ENCODE measurements at places on chromosomes 7 and 10.
A peak's percentile ranks its signal among the peaks of the same experiment; 100 is the strongest.

DNA sequence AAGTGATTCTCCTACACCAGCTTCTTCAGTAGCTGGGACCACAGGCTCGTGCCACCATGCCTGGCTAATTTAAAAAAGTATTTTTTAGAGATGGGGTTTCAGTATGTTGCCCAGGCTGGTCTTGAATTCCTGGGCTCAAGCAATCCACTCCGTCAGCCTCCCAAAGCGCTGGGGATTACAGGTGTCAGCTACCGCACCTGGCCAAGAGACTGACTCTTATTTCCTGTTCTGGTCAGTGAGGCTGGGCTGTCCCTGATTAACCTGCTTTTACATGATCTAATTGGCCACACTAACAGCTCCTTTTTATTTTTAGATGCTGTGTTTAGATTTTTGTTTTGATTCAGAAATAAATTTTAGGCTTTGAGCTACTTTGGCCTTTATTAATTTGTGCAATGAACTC, 203.9 kb downstream of the NXPH1 start:
- peaks cover 4% of the 10 kb centered on the region for H3K4me1 ChIP-seq
- no peak overlapping the region for H3K4me3 ChIP-seq
- no peaks in the 10 kb centered on the region for H3K36me3 ChIP-seq
- no peaks in the 10 kb centered on the region for H3K27me3 ChIP-seq
- no peak overlapping the region for H3K27ac ChIP-seq

GRCh38 chr7:19105546-19105945, 11.9 kb downstream of the TWIST1 start:
- H3K36me3 ChIP-seq = no peaks in the 10 kb centered on the region
- H3K27me3 ChIP-seq = peaks cover 58% of the 10 kb centered on the region
- H3K4me3 ChIP-seq = no peak overlapping the region
- DNase-seq = no peak
- no peaks in the 10 kb centered on the region for H3K4me1 ChIP-seq
- H3K27ac ChIP-seq = no peak overlapping the region

- H3K4me3 ChIP-seq = no peak overlapping the region
- H3K36me3 ChIP-seq = no peaks in the 10 kb centered on the region
- no peak overlapping the region for H3K27ac ChIP-seq
- no peak for DNase-seq
- H3K27me3 ChIP-seq = no peaks in the 10 kb centered on the region
These were observed 122.2 kb downstream of the TSPAN12 start for GRCh38 chr7:120735791-120736190.

DNA sequence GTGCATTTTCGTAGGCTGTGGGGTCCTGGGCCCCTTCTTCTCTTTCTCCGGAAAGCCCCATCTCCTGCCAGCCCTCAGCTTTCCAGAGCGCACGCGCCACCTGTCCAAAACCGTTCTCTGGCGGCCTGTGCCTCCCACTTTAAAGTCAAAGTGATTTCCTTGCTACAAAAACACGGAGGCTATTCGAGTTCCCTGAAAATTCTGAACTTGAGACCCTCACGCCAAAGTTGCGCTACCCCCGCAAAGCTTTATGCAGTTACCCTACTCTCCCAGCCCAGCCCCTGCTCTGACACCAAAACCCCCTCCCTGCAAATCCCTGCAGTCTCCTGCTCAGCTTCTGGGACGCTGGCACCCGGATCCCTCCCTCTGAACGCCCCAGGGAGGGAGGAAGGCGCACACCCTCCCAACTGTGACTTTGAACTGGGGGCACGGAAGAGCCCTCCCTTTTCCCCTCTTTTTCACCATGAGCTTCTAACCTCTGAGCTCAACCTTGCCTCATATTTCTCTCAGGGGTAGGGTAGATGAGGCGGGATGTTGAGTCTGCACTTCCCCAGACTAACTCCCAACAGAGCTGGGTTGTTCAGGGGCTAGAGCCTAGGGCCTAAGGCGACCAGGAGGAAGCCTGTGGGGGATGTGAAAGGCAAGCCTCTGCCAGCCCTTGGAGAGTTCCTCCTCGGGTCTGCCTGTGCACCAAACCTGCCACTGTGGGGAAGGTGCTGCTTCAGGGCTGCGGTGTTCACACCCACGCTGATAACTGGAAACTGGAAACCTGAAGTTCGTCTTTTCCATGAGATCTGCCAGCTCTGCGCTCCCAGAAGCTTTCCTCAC, 2.7 kb upstream of the PAX4 start:
- no peaks in the 10 kb centered on the region for H3K4me1 ChIP-seq
- H3K27ac ChIP-seq = no peak overlapping the region

DNA sequence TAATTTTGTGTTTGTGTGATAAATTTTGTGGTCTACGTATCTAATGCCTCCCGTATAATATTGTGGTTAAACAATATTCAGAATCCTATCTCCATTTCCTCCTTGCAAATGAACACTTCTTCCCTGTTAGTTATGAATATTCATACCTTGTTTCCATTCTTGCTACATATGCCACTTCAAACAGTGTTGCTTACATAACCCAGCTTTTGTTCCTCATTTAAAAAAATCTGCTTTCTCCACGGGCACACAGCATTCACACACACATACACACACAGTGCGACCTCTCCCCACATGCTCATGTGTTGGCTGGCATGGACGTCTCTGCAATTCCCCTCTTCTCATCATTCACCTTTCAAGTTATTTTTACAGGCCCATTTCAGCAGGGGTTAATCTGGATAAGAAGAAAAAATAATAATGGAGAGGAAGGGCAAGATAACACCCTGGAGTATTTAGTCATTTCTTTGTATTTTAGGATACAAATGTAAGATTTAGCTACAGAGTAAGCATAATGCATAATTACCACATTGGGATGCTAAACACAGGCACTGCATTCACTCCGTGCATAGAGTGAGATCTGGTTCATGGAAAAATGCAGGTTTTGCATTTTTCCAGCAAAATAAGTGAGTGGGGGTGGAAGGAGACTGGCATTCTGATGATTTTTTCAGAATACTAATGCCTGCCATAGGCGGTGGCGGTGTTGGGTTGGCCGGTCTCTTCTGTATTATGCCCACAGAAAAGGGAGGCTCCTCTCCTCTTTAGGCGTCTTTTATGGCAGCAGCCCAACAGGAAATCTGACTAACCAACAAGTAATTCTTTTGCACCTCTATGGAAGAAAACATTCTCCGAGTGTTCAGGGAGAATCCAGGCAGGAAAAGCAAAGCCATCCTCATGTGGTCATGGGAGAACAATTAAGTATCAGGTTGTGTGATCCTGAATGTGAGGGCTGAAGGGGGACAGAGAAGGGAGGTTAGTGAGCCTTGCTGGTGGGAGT, 31.7 kb upstream of the ELMO1 start:
- H3K4me3 ChIP-seq = no peak overlapping the region
- H3K36me3 ChIP-seq = no peaks in the 10 kb centered on the region
- no peaks in the 10 kb centered on the region for H3K27me3 ChIP-seq

DNA sequence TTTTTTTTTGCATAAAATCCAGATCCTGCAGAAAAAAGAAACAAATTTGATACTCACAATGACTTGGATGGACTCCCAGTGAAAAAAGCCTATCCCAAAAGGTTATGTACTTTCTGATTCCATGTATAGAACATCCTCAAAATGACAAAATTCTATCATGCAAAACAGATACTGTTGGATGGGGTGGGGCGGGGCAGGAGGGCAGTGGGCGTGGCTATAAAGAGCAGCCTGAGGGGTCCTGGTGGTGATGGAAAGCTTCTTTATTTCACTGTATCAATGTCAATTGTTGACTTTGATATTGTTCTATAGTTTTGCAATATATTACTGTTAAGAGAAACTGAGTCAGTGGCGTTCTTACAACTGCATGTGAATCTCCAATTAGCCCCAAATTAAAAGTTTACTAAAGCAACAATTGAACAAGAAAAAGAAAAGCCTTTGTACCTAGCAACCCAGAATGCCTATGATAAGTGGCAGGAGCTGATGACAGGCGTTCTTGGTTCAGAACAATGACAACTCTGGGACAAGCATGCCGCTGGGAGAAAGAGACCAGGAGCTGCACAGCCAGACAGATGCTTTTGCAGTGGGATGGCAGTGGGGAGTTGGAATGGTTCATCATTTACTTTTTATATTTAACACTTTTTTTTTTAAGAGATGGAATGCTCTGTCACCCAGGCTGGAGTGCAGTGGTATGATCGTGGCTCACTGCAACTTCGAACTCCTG, 101.9 kb downstream of the LHPP start:
- H3K4me3 ChIP-seq = no peak overlapping the region
- H3K27ac ChIP-seq = no peak overlapping the region
- no peak for DNase-seq
- no peaks in the 10 kb centered on the region for H3K36me3 ChIP-seq
- no peaks in the 10 kb centered on the region for H3K27me3 ChIP-seq

GRCh38 chr10:129911451-129912165, 52.5 kb downstream of the EBF3 start:
- no peak overlapping the region for H3K4me3 ChIP-seq
- H3K27me3 ChIP-seq = no peaks in the 10 kb centered on the region
- no peak overlapping the region for H3K27ac ChIP-seq
- no peaks in the 10 kb centered on the region for H3K36me3 ChIP-seq
- no peak for DNase-seq

GRCh38 chr7:5143935-5144903, 45.8 kb upstream of the WIPI2 start:
- DNase-seq = no peak
- no peaks in the 10 kb centered on the region for H3K27me3 ChIP-seq
- no peaks in the 10 kb centered on the region for H3K4me1 ChIP-seq
- no peak overlapping the region for H3K4me3 ChIP-seq
- H3K36me3 ChIP-seq = no peaks in the 10 kb centered on the region

DNA sequence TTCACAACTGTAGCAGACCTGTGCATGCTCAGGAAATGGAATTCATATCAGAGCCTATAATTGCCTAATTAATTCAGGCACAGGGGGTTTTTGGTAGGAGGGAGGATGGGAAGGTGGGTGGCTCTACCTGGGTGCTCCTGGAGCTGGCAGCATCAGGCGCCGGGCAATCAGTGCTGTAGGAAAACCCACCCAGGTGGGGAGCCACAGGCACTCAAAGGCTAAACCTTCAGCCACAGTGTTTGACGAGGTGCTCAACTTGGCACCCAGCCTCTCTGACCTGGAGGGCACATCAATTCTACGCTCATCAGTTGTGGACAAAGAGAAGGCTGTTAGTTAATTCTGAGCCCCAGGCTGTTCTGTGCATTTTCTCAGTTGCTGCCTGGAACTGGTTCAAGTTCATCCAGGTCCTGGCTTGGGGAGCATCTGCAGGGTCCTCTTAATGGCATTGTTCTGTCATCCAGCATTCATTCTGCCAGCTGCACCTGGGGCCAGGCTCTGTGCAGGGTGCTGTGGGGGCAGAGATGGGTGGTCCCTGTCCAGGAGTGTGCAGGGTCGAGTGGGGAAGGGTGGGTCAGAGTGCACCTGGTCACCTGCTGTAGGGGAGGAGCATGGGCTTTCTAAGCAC, 54.1 kb upstream of the NPTX2 start:
- H3K4me1 ChIP-seq = no peaks in the 10 kb centered on the region
- H3K36me3 ChIP-seq = no peaks in the 10 kb centered on the region
- H3K27ac ChIP-seq = no peak overlapping the region
- H3K4me3 ChIP-seq = no peak overlapping the region
- DNase-seq = no peak

DNA sequence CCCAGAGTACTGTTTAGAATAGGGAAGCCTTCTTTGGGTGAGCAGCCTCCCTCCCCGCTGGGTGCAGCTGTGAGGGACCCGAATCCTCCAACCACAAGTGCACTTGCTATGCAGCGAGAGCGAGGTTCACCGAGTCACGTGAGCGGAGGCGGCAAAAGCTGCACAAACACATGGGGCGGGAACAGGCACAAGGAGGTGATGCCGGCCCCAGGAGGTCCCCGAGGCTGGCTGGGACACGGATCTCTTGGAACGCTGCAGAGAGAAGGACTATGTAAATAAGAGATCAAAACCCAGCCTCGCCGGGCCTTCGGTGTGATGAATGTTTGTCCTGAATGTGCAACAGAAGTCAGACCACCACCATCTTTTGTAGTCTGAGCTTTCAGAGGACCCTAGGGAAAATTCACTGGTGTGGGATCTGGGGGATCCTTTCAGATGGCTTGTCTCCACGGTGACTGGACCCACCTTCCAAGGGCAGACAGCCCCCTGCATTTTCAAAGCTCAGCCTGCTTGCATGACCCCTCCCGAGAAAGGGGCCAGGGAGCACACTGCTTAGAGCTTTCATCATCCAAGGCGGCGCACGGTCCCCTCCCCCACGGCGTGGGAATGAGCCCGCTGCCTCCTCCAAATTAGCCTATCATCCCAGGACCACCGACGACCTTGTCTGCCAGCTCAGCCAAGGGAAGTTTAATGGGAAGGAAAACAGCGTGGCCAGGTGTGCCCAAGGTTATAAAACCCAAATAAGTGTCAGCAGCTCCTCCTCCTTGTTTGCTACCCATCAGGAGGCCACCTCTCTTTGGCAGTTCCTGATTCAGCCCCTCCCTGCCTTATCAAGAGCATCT, 327.7 kb downstream of the CXCL12 start:
- no peak overlapping the region for H3K27ac ChIP-seq
- H3K36me3 ChIP-seq = no peaks in the 10 kb centered on the region
- no peaks in the 10 kb centered on the region for H3K4me1 ChIP-seq
- H3K4me3 ChIP-seq = no peak overlapping the region
- DNase-seq = no peak

GRCh38 chr7:24441314-24442027, 131.8 kb upstream of the PALS2 start:
- DNase-seq = no peak
- no peaks in the 10 kb centered on the region for H3K36me3 ChIP-seq
- H3K4me3 ChIP-seq = no peak overlapping the region
- H3K4me1 ChIP-seq = no peaks in the 10 kb centered on the region

GRCh38 chr7:20798694-20799121, 12.0 kb upstream of the SP8 start:
- no peak overlapping the region for H3K27ac ChIP-seq
- no peaks in the 10 kb centered on the region for H3K36me3 ChIP-seq
- H3K27me3 ChIP-seq = peaks cover 69% of the 10 kb centered on the region
- no peak for DNase-seq
- peak overlapping the region; percentile 64 for H3K4me3 ChIP-seq

GRCh38 chr10:18400201-18400905, 251.0 kb downstream of the NSUN6 start:
- DNase-seq = peak; percentile 76
- peak overlapping the region; percentile 57 for H3K4me3 ChIP-seq
- peaks cover 16% of the 10 kb centered on the region for H3K4me1 ChIP-seq
- no peaks in the 10 kb centered on the region for H3K36me3 ChIP-seq
- H3K27ac ChIP-seq = peak overlapping the region; percentile 58

- H3K4me1 ChIP-seq = peaks cover 8% of the 10 kb centered on the region
- no peak overlapping the region for H3K4me3 ChIP-seq
- no peak overlapping the region for H3K27ac ChIP-seq
- no peak for DNase-seq
- no peaks in the 10 kb centered on the region for H3K36me3 ChIP-seq
- no peaks in the 10 kb centered on the region for H3K27me3 ChIP-seq
These were observed 65.0 kb upstream of the ZNF746 start for GRCh38 chr7:149562602-149563001.

- no peak for DNase-seq
- H3K4me3 ChIP-seq = no peak overlapping the region
These were observed 78.7 kb downstream of the PTPRN2 start for GRCh38 chr7:158508802-158509385.

DNA sequence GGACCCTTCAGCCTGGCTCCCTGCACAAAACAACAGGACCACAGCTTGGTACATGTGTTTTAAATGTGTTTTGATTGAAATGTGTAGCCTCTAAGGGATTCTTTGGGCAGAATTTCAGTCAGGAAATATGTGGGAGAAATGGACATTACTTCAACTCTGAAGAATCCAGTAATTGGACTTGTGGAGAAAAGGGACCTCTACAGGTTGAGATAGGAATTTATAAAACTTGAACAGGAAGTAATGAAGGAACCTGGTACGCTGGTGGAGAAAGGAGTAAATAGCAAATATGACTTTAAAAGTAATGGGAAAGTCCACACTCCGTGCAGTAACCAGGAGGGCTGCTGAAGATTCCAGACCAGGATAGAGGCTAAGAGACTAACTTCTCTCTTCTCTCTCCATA, 220.5 kb downstream of the LHFPL3 start:
- peaks cover 8% of the 10 kb centered on the region for H3K4me1 ChIP-seq
- H3K27me3 ChIP-seq = no peaks in the 10 kb centered on the region
- H3K27ac ChIP-seq = no peak overlapping the region
- no peaks in the 10 kb centered on the region for H3K36me3 ChIP-seq

Data from adrenal gland (tissue), 19 donors.